ENCODE measurements at places on chromosomes 12 and 14.

GRCh38 chr14:50935126-50936015, 8.9 kb downstream of the PYGL start:
- DNase-seq: no peak

DNA sequence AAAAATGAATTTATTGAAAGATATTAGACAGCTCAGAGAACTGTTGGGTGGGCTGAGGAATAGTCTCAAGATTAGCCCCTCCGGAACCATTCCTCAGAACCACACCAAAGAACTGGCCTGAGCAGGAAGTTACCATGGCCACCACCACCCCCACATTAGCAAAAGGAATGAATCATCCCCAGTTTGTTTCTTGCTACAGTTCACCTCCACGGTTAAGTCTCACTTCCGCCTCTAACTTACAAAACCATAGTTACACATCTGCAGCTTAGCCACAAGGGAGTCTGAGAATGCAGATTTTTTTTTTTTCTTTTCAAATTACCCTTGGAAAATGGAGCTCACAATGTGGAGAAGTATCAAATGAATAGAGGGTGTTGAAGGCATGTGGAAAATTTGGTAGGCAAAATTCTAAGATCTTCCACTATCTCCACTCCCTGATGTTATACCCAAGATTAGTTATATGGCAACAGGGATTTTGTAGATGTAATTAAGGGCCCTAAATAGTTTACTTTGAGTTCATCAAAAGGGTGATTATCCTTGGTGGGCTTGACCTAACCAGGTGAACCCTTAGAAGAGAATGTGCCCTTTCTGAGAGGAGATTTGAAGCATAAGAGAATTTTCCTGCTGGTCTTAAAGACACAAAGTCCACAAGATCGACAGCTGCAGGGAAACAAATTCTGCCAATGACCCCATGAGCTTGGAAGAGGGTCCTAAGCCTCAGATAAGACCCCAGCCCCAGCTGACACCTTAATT, 129.8 kb upstream of the KRR1 start:
- DNase-seq: peak; percentile 92

- DNase-seq: no peak
Measured at GRCh38 chr14:58285132-58285531, 13.2 kb upstream of the ARID4A start.

DNA sequence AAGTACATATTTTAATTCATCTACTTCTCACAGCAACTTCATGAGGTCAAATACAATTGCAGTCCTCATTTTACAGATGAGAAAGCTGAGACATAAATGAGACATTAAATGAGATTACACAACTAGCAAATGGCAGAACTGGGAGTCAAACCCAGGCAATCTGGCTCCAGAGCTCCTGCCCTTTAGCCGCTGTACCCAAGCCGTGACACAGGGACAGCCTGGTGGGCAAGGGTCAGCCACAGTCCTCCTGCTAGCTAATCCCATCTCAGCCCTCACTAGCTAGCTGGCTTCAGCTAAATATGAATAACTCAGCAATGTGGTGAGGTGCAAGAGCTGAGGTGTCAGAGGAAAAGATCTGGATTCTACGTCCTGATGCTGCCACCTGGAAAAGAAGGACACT, 54.8 kb downstream of the NINJ2 start:
- no peak for DNase-seq

DNA sequence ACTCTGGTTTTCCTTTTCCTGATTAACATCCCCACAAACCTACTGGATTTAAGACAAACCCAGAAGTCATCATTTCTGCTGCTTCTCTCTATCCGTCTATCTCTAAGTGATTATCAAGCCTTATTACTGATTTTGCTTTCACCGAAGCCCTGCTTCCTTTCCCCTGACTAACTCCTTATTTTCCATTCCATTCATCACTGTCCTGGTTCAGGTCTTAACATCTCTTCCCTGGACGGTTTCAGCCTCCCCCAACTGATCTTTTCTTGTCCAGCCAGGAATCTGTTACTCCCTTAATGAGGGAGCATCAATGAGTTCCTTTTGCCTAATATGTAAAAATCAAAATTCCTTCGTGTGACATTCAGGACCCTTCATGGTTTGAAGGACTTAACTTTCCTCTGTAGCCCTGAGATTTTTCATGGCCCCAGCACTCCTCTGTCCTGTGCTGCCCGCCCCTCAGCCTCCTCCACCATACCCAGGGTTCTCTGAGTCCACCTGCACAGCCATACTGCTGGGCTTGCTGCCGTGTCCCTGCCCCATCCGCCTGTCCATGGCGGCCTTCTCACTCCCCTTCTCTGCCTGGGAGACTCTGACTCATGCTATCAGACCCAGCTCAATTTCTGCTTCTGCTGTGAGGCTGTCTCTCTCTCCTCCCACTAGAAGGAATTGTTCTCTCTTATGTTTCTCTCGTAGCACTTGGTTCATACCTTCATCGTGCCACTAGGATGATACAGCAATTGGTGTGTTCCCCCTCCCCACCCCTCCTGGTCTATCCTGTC, 167.8 kb upstream of the HIF1A start:
- DNase-seq: peak; percentile 86

DNA sequence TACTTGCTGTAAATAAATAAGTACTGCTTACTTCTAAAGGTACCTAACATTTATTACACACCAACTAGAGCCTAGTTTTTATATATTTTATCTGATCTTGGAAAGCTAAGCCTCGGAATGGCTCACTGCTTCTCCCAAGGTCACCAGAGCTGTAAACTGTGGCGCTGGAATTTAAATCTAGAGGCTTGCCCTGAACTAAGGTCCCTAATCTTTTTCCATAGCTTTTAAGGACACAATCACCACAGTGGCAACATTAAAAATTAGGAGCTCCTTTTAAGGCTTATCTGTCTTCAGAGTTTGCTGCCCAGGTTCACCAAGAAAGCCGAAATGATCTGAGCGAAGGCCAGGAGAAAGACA, 670 bp downstream of the CCNB1IP1 start:
- no peak for DNase-seq

DNA sequence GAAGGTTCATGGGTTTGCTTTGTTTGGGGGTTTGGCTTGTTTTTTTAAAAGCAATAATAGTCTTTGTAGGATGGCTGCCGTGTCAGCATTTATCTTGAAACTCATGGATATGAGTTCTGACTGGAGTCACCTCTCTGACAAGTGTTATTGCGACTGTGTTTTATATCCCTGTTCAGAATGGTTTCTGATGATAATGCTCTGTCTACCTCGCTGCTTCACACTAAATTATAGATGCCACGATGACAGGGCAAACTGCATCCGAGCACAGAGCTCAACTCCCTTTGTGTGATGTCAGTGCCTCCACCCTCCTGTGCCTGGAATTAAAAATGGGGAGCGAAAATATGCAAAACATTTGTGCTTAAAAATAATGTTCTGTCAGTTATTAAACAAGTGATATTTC, 250.8 kb downstream of the EGLN3 start:
- no peak for DNase-seq

- DNase-seq: no peak
Measured at GRCh38 chr12:92472201-92472600, 230.6 kb upstream of the PLEKHG7 start.

- DNase-seq: peak; percentile 94
Measured at GRCh38 chr12:100058482-100059029, 73.8 kb upstream of the ANKS1B start.

DNA sequence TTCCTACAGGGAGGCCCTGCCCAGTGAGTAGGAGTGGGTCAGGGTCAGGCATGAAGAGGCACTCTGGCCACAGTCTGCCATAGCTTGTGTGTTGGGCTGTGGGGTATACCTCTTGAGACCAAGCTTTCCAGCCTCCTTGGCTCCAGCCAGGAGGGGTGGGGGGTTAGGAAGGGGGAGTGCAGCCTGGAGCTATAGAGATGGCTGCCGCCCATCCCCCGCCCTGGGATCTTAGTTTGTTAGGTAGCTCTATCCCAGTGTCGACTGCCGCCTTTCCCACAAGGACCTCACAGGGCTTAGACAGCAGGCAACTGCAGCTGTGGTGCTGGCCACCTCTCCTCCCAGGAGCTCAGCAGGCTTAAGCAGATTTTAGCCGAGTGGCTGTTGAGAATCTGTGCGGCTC, 216.4 kb downstream of the PLCZ1 start:
- DNase-seq: no peak

GRCh38 chr12:14951851-14952250, 9.6 kb downstream of the ARHGDIB start:
- no peak for DNase-seq

DNA sequence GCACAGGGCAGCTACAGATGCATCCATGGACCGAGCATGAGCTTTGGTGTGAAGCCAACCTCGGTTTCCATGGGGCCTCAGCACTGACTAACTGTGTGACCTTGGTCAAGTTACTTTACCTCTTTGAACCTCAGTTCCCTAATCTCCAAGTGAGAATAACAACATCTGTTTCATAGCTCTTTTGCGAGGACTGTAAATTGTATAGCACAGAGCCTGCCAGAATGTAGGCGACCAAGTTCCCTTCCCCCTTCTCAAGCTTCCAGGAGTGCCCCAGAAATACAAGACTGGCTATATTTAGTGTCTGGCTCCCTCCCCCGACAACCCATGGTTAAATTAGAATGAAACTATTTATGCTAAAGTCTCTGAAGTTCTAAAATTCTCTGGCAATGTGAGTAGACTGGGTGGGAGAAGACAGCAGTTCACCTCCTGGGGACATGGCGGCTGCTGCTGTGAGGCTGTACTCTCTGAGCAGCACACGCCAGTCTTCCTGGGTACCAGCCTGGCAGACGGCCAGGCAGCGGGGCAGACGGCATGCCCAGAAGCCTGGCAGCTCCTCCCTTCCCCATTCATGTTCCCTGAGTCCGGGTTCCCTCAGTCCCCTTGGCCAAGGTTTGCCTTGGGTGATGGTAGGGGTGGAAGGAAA, 22.0 kb upstream of the TMED10 start:
- DNase-seq: no peak

GRCh38 chr14:64649383-64649998, 54.7 kb upstream of the PLEKHG3 start:
- DNase-seq: peak; percentile 97

GRCh38 chr12:99131751-99132199, 486.7 kb downstream of the APAF1 start:
- DNase-seq: peak; percentile 20

- peak; percentile 65 for DNase-seq
Measured at GRCh38 chr14:67986131-67986841, 166.7 kb downstream of the RAD51B start.
